ENCODE measurements at places on chromosomes 11 and 22.

- DNase-seq, result no peak
- no peaks in the 10 kb centered on the region for H3K4me1 ChIP-seq
- no peak overlapping the region for H3K4me3 ChIP-seq
- no peaks in the 10 kb centered on the region for H3K27me3 ChIP-seq
Observed at GRCh38 chr11:87193756-87194470, 156.2 kb downstream of the TMEM135 start.

DNA sequence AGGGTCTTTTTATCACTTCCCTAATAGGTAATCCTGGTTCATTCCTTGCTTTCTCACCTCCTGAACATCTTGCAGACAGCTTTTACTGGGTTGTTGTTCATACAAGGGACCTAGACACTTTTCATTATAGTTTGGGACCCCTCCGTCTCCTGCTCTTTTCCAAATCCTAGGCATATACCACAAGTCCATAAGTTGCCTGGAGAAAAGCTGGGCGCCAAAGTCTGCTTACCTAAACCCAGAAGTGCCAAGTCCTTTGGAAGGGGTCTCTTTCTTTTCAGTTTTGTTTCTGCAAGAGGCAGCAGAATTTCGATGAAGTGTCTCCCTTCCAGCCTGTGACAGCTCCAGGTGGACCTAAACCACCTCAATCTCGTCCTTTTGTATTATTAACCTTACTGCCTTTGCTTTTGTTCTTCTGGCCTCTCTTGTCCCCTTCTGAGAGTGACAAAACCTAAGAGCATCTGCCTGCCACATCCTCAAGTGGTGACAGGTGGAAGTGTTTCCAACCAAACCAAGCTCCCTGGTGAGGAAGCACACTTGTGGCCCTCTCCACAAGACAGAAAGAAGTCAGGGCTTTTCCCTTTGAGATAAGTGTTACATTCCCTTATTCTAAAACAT, 19.5 kb upstream of the P2RY6 start:
- H3K4me1 ChIP-seq, result no peaks in the 10 kb centered on the region
- no peak overlapping the region for H3K4me3 ChIP-seq
- DNase-seq, result no peak
- H3K36me3 ChIP-seq, result no peaks in the 10 kb centered on the region

DNA sequence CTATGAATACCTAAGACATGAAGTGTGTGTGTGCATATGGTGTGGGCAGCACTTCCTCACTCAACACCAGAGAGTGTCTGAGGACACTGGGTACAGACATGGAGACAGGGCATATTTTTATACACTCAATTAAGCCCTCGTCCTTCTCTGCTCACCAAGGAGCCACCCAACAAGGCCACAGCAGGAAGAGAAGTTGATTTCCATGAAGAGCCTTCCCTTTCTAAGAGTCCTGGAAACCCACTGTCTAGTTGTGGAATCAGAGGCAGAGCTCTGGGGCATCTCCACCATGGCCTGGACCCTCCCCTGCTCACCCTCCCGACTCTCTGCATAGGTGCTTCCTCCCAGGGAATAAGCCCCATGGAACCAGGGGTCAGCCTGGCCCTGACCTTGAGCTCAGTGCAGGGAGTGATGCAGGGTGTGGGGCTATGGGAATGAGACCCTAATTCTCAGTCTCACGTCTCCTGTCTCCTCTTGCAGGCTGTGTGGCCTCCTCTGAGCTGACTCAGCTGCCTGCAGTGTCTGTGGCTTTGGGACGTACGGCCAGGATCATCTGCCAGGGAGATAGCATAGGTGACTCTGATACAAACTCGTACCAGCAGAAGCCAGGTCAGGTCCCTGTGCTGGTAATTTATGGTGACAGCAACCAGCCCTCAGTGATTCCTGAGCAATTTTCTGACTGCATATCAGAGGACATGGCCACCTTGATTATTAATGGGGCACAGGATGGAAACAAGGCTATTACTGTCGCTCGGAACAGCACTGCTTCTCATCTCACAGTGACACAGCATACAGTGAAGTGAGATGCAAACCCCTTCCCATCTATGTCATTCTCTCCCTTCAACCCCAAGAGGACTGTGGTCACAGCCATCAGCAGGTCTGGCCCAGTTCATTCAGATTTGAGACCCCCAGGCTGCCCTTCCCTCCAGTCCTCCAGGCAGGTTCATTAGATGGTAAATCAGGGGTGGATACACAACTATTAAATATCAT, 14.6 kb upstream of the IGLL5 start:
- no peak for DNase-seq
- H3K27me3 ChIP-seq, result no peaks in the 10 kb centered on the region
- no peak overlapping the region for H3K4me3 ChIP-seq

DNA sequence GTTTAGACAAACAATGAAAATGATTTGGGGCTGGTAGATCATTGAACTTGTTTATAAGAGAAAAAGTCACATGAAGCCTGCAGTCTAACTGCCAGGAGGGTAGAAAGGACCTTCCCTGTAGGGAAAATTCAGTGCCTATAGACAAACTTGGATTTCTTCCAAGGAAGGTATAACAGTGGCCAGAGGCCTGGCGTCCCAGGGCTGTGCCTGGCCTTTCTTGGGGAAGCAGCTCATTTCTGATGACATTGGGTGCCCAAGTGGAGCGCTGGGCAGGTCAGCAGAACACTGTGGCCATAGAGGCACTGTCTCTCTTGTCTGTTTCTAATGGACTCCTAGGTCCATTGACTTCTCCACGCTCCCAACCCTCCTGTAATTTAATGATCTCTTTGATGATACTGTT, 6.6 kb upstream of the FXYD6 start:
- H3K27ac ChIP-seq, result no peak overlapping the region
- H3K27me3 ChIP-seq, result peaks cover 21% of the 10 kb centered on the region

GRCh38 chr11:104844451-104844850, 53.8 kb downstream of the CASP12 start:
- H3K36me3 ChIP-seq, result no peaks in the 10 kb centered on the region
- H3K4me1 ChIP-seq, result no peaks in the 10 kb centered on the region
- H3K27me3 ChIP-seq, result no peaks in the 10 kb centered on the region
- no peak overlapping the region for H3K27ac ChIP-seq
- H3K4me3 ChIP-seq, result no peak overlapping the region

DNA sequence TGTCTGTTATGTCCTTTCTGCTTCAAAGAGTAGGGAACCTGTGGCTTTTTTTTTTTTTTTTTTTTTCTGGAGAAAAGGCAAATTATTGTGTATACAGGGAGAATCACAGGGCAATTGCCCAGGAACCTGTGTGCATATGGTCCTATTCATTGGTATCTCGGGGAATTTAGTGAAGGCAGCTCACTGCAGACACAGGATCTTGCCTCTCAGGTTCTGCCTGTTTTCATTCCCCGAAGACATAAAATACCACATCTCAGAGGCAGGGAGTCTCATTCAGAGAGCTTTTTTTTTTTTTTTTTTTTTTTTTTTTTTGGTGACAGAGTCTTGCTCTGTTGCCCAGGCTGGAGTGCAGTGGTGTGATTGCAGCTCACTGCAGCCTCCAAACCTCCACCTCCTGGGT, 88.3 kb downstream of the OSBP2 start:
- no peak overlapping the region for H3K27ac ChIP-seq
- H3K4me3 ChIP-seq, result no peak overlapping the region
- H3K36me3 ChIP-seq, result no peaks in the 10 kb centered on the region
- no peaks in the 10 kb centered on the region for H3K27me3 ChIP-seq

DNA sequence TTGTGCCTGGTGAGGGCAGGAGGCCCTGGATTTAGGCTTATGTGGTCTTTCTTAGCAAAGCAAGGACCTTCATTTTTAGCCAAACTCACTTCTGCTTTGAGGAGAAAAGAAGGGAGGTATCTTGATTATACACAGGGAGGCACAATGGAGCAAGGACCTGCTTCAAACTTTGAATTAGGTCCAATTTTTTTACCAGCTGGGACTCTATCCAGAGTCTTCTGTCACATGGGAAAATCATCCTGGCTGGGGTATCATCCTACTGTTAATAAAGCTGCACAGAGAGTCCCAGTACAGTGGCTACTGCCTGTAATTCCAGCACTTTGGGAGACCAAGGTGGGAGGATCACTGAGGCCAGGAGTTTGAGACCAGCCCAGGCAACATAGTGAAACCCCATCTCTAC, 87.8 kb downstream of the CWC15 start:
- H3K36me3 ChIP-seq, result no peaks in the 10 kb centered on the region
- H3K27me3 ChIP-seq, result no peaks in the 10 kb centered on the region
- no peak overlapping the region for H3K27ac ChIP-seq
- no peak for DNase-seq

- H3K4me1 ChIP-seq, result no peaks in the 10 kb centered on the region
- no peak overlapping the region for H3K27ac ChIP-seq
- H3K27me3 ChIP-seq, result peaks cover 5% of the 10 kb centered on the region
- DNase-seq, result no peak
- no peaks in the 10 kb centered on the region for H3K36me3 ChIP-seq
- no peak overlapping the region for H3K4me3 ChIP-seq
Observed at GRCh38 chr22:48592488-48592887, 1235.2 kb downstream of the BRD1 start.

DNA sequence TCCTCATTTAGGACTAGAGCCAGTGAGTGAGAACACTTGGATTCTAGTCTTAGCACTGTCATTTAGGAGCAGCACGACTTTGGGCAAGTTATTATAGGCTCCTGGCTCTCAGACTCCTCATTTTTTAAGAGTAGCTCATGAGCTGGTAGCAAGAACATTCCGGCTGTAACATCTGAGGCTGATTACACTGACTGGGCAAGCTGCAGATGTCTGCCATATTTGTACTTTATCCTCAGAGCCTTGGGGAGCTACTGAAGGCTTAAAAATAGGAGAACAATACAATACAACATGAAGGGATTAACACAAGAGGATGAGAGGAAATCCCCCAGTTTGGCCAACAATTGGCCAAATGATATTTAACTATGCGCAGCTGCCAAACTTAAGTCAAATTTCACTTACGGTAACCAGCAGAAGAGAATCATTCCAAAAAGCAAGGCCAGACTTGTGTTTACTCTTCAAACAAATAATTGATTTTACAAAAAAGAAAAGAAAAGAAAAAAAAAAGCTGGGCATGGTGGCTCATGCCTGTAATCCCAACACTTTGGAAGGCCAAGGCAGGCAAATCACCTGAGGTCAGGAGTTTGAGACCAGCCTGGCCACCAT, 113.1 kb upstream of the ARHGAP42 start:
- H3K27ac ChIP-seq, result no peak overlapping the region
- no peaks in the 10 kb centered on the region for H3K36me3 ChIP-seq
- H3K4me1 ChIP-seq, result no peaks in the 10 kb centered on the region
- no peak overlapping the region for H3K4me3 ChIP-seq
- DNase-seq, result no peak

DNA sequence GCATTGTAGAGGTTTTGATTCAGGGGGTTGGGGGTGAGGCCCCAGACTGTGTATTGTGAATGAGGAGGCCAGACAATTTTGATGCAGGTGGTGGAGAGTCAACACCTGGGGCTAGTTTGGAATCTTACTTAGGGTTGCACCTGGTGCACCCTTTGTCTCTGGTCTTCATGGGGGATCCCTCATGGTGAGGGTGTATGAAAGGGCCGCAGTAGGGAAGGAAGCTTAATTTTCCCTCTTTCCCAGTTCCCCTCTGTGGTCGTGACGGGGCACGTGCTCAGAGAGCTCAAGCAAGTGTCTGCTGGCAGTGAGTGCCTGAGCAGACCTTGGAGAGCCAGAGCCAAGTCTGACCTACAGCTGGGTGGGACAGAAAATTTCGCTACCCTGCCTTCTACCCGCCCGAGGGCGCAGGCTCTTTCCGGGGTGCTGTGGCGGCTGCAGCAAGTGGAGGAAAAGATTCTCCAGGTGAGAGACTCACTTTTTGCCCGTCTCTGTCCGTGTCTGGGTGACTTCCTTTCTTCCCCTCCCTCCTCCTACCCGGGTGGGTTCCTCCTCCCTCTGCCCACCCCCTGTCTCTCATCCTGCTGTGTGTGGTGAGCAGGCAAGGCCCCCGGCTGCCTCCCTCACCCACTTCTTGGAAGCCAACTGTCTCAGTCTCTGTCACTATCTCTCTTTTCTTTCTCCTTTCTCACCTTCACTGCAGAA, 131.7 kb downstream of the MICAL2 start:
- H3K36me3 ChIP-seq, result peaks cover 85% of the 10 kb centered on the region
- no peaks in the 10 kb centered on the region for H3K27me3 ChIP-seq
- no peak for DNase-seq
- H3K27ac ChIP-seq, result peak overlapping the region; percentile 54
- H3K4me1 ChIP-seq, result peaks cover 26% of the 10 kb centered on the region

GRCh38 chr11:66238786-66239413, 29.5 kb upstream of the RAB1B start:
- no peak for DNase-seq
- H3K4me1 ChIP-seq, result no peaks in the 10 kb centered on the region
- peaks cover 88% of the 10 kb centered on the region for H3K36me3 ChIP-seq
- no peaks in the 10 kb centered on the region for H3K27me3 ChIP-seq
- no peak overlapping the region for H3K4me3 ChIP-seq

DNA sequence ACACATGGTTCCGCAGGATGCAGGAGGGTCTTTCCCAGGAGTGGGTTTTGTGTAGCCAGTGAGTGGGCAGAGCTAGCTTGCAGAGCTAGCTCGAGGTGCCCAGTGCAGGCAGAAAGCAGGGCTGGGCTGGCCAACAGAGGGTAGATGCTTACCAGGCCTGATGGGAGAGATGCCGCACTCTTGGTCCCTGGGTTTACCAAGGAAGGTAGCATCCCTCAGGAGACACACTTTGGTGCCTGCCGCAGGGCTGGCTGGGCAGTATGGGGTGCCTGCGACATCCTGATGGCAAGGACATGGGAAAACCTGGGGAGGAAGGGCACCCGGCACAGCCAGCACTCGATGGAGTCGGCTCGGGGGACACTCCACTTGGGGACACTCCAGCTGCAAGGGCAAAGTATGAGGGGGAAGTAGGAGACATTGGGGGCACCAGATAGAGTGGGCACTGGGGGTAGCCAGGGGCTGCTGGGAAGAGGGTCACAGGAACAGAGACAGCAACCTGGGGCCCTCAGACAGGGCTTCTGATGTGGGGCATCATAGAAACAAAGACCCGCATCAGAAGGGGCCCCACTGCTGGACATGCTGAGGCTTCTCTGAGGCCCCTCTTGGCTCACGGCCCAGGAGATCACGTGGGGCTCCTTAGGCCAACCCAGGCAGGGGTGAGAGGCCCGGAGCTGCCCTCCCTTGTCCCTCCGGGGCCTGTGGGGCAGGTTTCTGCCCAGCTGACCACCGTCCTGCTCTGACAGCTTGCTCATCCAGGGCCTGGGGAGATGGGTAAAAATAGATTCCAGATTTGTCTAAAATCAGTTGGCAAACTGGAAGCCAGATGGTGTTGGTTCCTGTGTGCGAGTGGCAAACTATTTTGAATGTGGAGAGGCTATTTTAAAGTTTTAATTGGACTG, 89.8 kb downstream of the MORC2 start:
- H3K4me1 ChIP-seq, result no peaks in the 10 kb centered on the region
- no peaks in the 10 kb centered on the region for H3K36me3 ChIP-seq
- no peak for DNase-seq
- H3K4me3 ChIP-seq, result no peak overlapping the region
- H3K27me3 ChIP-seq, result no peaks in the 10 kb centered on the region
- no peak overlapping the region for H3K27ac ChIP-seq

DNA sequence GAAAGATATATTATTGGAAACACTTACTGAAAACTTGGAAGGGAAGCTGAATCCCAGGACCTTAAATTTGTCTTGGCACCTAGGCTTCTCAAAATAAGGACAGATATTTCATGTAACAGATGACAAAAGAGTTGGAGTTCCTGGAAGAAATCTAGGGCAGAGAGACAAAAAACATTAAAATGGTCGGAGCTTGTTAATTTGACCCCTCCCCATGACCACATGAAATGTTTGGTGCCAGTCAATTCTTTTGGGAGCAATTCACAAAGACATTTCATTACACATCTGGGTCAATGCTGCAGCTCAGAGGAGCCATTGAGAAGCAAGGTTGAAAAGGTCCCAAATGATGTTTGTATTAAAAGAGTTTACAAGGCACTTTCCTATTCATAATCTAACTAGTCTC, 162.0 kb upstream of the GUCY1A2 start:
- H3K36me3 ChIP-seq, result no peaks in the 10 kb centered on the region
- no peak overlapping the region for H3K4me3 ChIP-seq
- no peaks in the 10 kb centered on the region for H3K27me3 ChIP-seq
- H3K27ac ChIP-seq, result no peak overlapping the region
- H3K4me1 ChIP-seq, result no peaks in the 10 kb centered on the region

All from activated T-cell treated with anti-CD3 and anti-CD28 coated beads, Interleukin-2, amount 50 U/mL, for 24 hours (primary cell).